IMR-90 (cell line): ENCODE measurements at places on chromosomes 1 and 21. TPM values are rescaled to one million over a fixed set of nuclear protein-coding genes. Genes with fewer than 3 reads are reported as not detected.

The NDUFV3 gene
- 38.5 and 44.1 TPM in 2 replicates for polyA plus RNA-seq

The SH2D2A gene
- polyA plus RNA-seq = 0.23 TPM in 1 of 2 replicates, not detected in the other

The ZBTB7B gene
- polyA plus RNA-seq = 17.4 and 22.4 TPM in 2 replicates

The CFHR2 gene
- not detected in 2 replicates for polyA plus RNA-seq

The KIAA0040 gene
- polyA plus RNA-seq = 0.05 TPM in 1 of 2 replicates, not detected in the other

The MAP1LC3C gene
- polyA plus RNA-seq = not detected in 2 replicates

The RGS8 gene
- polyA plus RNA-seq = not detected in 2 replicates

The MR1 gene
- polyA plus RNA-seq = 5.0 and 6.0 TPM in 2 replicates

The IGSF9 gene
- polyA plus RNA-seq = 0.05 and 0.07 TPM in 2 replicates

The SPRR4 gene
- polyA plus RNA-seq = not detected in 2 replicates

The FAM167B gene
- polyA plus RNA-seq = 0.53 and 0.59 TPM in 2 replicates

The FCAMR gene
- polyA plus RNA-seq = not detected in 2 replicates

The ZNF644 gene
- polyA plus RNA-seq = 7.1 and 9.0 TPM in 2 replicates

The DNAJC6 gene
- polyA plus RNA-seq = 0.05 and 0.13 TPM in 2 replicates

The INSRR gene
- polyA plus RNA-seq = not detected in 2 replicates

The ADAMTSL4 gene
- polyA plus RNA-seq = 11.3 and 12.2 TPM in 2 replicates

The EYA3 gene
- polyA plus RNA-seq = 7.9 and 9.1 TPM in 2 replicates

The C1orf210 gene
- polyA plus RNA-seq = not detected in 2 replicates

The MYOG gene
- polyA plus RNA-seq = not detected in 2 replicates

The EPHB2 gene
- polyA plus RNA-seq = 52.3 and 53.6 TPM in 2 replicates
